ENCODE measurements at places on chromosomes 7 and 10. TPM values are rescaled to one million over a fixed set of nuclear protein-coding genes. Genes with fewer than 3 reads are reported as not detected.

Gene CDH23
- under 0.01 TPM for total RNA-seq

Gene CLCN1
- total RNA-seq: not detected

Gene SYNPO2L
- total RNA-seq: not detected

Gene CLDN4
- total RNA-seq: under 0.01 TPM

Gene LRGUK
- total RNA-seq: 0.17 TPM

Gene GSTO2
- 1.0 TPM for total RNA-seq

Gene FGL2
- 4.9 TPM for total RNA-seq

Gene NEUROG3
- total RNA-seq: not detected

Gene NOC3L
- 12.5 TPM for total RNA-seq

Gene MAT1A
- total RNA-seq: not detected

Gene GHITM
- total RNA-seq: 190 TPM

Gene GRID2IP
- 0.09 TPM for total RNA-seq

Gene DYDC2
- not detected for total RNA-seq

Gene ACSM6
- total RNA-seq: not detected

Gene ANKRD22
- not detected for total RNA-seq

Gene GNAI1
- total RNA-seq: 27.1 TPM

Gene TMEM178B
- total RNA-seq: 0.11 TPM

Gene PLPP4
- not detected for total RNA-seq

Gene WDR86
- total RNA-seq: 0.11 TPM

Gene NSUN6
- total RNA-seq: 6.6 TPM

Gene NKX2-3
- not detected for total RNA-seq

Gene SH2D4B
- total RNA-seq: under 0.01 TPM

Gene SPDYE2B
- not detected for total RNA-seq

Gene JCAD
- 55.3 TPM for total RNA-seq

Gene NEUROD6
- total RNA-seq: not detected

Gene LEP
- total RNA-seq: not detected

Gene GPR85
- total RNA-seq: 0.11 TPM

Gene HABP2
- 0.09 TPM for total RNA-seq
